ENCODE measurements at places on chromosomes 12 and 14.

GRCh38 chr12:115485503-115485902 lies 792.0 kb downstream of the MED13L start:
- DNase-seq, result no peak

GRCh38 chr14:64834965-64835364 lies 44.7 kb downstream of the SPTB start:
- no peak for DNase-seq

DNA sequence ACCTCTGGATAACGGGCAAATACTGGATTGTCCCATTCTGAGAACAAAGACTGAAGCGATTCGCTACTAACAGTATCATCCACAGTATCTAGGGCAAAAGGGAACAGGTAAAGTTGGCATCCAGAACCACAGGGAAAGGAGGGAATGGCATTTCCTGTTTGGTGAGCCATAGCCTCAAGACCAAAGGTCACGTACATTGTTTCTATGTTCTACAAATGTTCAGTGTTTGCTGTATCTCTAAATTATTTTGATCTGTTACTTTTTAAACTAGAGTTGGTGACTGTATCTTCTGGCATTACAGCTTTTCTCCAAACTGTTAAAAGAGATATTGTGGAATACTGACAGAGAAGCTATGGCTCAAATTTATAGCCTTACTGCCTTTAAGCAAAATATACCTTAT lies 9.7 kb downstream of the MLH3 start:
- no peak for DNase-seq

DNA sequence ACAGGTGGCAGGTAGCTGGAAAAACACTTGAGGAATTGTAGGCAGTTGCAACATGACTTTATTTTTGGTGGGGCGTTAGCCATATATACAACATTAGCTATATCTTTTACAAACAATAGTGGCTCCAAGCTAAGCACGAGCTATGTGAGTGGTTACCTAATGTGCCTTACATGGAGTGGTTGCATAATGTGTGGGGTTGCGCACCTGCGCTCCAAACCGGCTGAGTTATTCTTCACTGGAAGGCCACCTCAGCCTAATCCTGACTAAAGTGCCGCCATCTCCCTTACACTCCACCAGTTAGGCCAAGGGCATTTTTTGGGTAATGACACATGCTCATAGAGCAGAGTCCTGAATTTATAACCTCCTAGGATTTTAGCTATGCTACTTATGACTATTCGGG lies 31.8 kb upstream of the G2E3 start:
- DNase-seq, result no peak

DNA sequence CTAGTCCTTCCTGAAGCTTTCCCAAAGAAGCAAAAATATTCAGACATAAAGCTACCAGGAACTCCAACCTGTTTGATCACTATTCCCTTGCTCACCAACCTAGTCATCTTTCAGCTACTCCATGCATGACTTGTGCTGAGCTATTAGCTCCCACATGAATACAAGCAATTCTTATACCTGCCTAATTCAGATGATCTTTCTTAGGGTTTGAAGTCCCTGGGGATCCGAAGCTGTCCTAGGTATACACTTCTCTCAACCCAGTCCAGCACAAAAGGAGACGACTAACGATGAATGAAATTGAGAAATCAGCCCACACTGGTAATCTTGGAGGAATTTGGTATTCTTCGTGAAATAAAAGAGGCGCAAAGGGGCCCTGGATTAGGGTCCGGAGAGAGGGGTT lies 631 bp upstream of the PTGR2 start:
- DNase-seq, result no peak

GRCh38 chr12:32027684-32028365 lies 68.6 kb downstream of the RESF1 start:
- DNase-seq, result no peak

DNA sequence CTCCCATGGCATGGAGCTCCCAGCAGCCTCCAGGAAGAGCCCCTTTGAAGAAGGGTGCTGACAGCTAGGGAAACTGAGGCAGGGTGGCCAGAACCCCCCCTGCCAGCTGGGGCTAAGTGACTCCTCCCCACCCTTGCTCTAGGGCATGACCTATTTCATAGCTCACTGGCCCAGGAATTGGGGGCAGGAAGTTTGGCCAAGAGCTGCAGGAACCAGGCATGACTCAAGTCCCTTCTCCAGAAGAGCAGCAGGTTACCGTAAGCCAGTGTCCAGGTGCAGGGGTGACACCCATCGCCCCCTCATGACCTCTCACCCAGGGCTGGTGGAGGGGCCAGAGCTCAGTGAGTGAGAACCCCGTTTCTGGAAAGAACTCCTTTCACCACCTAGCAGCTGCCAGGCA lies 1.9 kb downstream of the RASAL1 start:
- DNase-seq, result no peak

- DNase-seq, result no peak
These were observed 80.8 kb upstream of the ACTN1 start for GRCh38 chr14:69059658-69060623.

GRCh38 chr14:32343926-32344430 lies 14.9 kb downstream of the AKAP6 start:
- no peak for DNase-seq

DNA sequence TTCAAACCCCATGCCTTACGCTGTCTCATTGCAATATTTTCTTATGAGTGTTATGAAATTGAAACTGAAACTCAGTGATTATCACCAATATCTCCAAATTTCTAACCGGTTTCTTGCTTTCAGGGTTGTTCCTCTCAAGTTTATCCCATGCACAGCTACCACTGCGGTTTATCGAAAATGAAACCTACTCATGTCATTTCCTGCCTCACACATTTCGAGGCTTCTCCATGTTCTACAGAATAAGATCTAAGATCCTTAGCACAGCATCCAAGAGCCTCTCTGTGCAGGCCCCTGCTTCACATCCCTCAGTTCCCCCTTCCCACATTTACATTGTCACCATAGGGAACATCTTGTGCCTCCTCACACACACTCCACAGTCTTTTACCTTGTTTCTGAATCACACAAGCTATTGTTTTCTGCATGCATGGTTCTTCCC lies 45.5 kb upstream of the FAR2 start:
- no peak for DNase-seq

DNA sequence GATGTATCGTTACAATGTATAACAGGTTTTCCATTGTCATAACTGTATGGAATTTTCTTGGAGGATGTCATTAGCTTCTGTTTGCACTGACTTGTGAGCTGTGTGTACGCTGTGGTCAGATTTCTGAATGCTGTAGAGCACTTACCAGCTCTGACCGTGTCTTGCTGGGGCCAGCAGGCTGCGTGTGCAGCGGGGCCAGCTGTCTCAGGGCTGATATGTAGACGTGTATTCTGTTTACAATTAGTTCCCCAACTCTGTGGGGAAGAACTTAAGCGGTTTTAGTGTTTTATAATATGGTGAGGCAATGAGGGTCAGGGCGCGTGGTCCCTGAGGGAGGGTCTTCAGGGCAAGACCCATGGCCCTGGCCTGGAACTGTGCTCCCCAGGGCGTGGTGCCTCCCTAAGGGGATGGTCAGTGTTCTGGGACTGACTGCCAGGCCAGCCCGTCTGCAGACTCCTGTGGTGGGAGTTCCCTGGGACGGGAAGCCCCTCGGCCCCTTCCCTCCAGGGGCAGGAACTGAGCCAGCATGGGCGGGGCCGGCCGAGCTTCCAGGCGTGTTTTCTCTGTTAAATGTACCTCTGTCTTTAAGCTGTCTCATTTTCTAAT lies 18.7 kb downstream of the XRCC3 start:
- no peak for DNase-seq

DNA sequence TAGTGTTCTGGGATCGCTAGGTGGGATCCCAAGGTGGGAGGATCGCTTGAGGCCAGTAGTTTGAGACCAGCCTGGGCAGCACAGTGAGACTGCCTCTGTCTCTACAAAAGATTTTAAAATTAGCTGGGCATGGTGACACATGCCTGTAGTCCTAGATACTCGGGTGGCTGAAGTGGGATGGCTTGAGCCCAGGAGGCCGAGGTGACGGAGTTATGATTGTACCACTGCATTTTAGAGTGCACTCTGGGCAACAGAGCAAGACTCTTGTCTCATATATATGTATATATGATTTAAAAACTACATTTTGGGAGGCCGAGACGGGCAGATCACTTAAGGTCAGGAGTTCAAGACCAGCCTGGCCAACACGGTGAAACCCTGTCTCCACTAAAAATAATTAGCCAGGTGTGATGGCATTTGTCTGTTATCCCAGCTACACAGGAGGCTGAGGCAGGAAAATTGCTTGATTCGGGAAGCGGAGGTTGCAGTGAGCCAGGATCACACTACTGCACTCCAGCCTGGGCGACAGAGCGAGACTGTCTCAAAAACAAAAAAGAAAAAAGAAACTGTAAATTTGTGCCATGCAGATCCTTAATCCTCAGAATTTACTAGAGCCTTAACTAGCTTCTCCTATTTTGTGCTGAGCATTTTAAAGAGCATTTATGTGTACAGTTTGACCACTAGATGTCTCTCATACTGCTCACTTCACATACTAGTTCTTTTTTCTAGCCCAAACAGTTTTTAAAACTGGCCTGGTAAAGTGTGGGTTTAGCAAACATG lies 114.8 kb downstream of the MON2 start:
- DNase-seq, result no peak

DNA sequence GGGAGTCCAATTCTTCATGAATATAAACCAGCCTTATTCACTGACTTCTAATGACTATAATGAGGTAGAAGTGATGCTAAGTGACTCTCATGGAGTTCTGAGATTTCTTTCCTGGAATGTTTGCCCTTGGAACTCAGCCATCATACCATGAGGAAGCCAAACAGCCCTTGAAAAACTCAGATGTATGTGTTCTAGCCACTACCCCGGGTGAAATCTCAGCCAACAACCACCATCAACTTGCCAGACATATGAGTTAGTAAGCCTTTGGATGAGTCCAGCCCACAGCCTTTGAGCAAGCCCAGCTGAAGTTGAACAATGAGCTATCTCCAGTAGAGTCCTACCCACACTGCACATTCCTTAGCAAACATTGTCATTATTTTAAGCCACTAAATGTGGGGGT lies 149.5 kb downstream of the SLC6A15 start:
- no peak for DNase-seq

DNA sequence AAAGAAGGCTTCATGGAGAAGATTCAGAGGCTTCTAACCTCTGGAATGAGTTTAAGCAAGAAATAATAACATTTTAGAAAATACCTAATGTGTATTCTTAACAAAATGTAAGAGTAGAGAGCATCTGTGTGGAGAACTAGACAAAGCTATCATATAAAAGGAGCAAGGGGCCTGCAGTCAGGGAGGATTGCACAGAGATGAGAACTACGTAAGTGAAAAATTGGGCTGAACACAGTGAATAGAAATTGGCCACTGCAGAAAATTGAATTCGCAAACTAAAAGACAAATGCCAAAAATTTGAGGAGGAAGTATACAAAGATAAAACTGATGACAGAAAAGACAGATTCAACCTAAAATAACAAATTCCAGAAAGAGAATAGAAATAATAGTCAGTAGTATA lies 92.8 kb downstream of the TGFB3 start:
- no peak for DNase-seq

DNA sequence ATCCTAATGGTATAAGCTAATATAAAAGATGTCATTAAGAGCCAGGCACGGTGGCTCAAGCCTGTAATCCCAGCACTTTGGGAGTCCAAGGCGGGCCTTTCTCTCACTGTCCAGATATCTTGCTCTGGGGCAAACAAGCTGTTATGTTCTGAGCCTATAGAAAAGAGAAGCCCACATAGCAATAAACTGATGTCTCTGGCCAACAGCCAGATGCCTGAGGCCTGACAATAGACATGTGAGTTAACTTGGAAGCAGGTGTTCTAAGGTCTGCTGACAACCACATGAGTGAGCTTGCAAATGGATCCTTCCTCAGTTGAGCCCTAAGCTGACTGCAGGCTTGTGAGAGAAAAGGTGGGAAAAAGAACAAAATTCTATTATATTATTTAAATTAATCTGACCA lies 25.0 kb downstream of the YAF2 start:
- DNase-seq, result no peak

DNA sequence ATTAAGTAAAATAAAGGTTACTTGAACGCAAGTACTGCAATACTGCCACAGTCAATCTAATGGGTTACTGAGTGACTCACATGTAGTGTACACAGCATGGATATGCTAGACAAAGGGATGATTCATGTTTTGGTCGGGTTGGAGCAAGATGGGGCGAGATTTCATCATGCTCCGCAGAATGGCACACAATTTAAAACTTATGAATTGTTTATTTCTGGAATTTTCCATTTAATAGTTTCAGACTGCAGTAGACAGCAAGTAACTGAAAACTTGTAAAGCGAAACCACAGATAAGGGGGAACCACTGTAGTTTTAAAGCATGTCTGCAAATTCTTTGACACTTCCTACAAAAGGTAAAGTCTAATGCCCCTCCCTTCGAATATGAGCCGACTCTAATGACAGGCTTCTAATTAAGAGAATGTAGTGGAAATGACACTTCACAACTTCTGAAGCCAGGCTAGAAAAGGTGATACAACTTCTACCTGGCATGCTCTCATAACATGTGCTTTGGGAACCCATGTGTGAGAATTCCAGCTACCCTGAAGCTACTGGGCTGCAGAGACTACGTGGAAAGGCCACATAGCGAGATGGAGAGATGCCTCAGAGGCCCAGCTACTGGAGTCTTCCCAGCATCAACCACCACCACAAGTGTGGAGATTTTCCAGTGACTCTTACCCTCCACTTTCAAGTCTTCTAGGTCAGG lies 13.9 kb upstream of the TCP11L2 start:
- DNase-seq, result no peak

DNA sequence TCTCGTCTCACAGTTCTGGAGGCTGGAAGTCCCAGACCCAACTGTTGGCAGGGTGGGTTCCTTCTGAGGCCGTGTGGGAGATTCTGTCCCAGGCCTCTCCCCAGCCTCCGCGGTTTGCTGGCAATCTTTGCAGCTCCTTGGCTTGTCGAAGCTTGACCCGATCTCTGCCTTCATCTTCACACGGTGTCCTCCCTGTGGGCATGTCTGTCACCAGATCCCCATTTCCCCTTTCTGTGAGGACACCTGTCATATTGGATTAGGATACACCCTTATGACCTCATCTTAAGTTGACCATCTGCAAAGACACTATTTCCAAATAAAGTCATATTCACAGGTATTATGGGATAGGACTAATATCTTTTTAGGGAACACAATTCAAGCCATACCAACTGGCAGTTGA lies 22.6 kb upstream of the LRP1-AS start:
- DNase-seq, result no peak

GRCh38 chr12:106149096-106149784 lies 10.5 kb upstream of the NUAK1 start:
- DNase-seq, result no peak

- DNase-seq, result no peak
These were observed 197.0 kb upstream of the EEA1 start for GRCh38 chr12:93126069-93126474.

GRCh38 chr14:58177125-58177524 lies 22.8 kb upstream of the ACTR10 start:
- DNase-seq, result no peak

DNA sequence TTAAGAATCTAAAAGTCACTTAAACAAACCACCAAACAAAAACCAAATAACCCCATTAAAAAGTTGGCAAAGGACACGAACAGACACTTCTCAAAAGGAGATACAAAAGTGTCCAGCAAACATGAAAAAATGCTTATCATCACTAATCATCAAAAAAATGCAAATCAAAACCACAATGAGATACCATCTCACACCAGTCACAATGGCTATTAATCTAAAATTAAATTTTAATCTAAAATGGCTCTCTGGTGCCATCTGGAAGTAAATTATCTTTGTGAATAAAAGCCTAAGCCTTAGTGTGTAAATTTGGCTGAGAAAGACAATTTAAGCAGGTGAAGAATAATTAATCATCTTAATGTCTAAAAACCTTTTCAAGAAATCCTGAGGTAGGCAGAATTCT lies 204.5 kb upstream of the PPFIA2 start:
- DNase-seq, result no peak

GRCh38 chr14:76495983-76496382 lies 120.0 kb downstream of the ESRRB start:
- DNase-seq, result no peak

GRCh38 chr12:14958361-14959125 lies 2.9 kb downstream of the ARHGDIB start:
- no peak for DNase-seq

Measured in 8988T (cell line).